NCI-H2081 (cell line): ENCODE measurements at places on chromosomes 12 and 14.

DNA sequence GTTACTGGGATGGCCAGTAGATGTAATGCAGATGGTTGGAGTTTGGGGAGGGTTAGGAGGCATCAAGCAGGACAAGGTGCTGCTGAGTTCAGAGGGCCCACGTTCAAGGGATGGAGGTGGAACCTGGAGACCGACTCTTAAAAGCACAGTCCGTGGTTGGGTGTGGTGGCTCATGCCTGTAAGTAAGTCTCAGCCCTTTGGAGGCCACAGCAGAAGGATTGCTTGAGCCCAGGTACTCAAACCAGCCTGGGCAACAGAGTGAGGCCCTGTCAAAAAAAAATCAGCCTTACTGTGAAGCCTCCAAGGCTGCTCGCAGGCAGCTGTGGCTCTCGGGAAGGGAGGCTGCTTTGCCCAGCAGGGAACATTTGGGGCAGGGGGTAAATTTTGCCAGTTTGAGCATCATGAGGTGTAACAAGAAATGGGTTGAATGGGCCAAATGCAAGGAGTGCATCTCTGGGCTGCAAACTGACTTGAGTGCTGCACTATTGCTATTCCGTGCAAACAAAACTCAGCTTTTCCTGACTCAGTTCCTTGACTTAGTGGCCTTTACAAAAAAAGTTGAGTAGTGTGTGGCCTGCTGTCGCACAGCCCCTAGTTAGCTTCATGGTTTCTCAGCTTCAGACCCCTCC lies 55.0 kb downstream of the ANAPC7 start:
- no peak for DNase-seq

- no peak for DNase-seq
Observed at GRCh38 chr12:124441443-124442194, 125.8 kb downstream of the NCOR2 start.

GRCh38 chr14:68548194-68549076 lies 244.4 kb downstream of the ZFP36L1 start:
- DNase-seq: peak; percentile 40

GRCh38 chr12:24560831-24561271 lies 388.1 kb downstream of the BCAT1 start:
- DNase-seq: no peak

DNA sequence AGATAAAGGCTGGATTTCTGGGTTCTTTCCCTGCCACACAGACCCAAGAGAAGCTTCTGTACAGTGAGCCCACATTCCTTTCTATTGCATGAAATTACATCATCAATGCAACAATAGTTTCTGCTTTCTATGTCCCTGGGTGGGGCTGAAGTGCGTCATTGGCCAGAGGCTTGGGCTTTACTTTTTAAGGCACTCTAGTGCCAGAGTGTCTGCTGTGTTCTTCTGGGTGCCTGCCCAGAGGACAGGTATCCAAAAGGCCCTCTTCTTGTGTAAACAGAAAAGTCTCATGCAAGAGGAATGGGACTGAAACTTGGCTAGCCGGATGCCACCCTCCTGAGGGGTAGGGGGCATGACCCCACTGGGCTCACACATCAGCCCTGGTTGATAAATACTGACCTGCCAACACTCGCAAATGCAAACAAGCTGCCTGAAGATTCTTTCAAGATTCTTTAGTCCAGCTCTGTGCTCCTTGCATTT lies 5.9 kb downstream of the KRT86 start:
- no peak for DNase-seq

GRCh38 chr14:22423958-22424357 lies 165.1 kb downstream of the DAD1 start:
- DNase-seq: no peak

GRCh38 chr12:131827961-131828534 lies at the start of gene MMP17:
Gene MMP17, plus strand, starts transcription at chr12:131828393. Its CDS starts 102 bp downstream, at chr12:131828495.
- peak; percentile 40 for DNase-seq

- no peak for DNase-seq
Observed at GRCh38 chr14:104192146-104192882, 53.9 kb downstream of the KIF26A start.

- no peak for DNase-seq
Observed at GRCh38 chr14:33773205-33774030, 177.5 kb downstream of the EGLN3 start.

GRCh38 chr12:50415899-50416479 lies 15.3 kb downstream of the LARP4 start:
- DNase-seq: no peak

DNA sequence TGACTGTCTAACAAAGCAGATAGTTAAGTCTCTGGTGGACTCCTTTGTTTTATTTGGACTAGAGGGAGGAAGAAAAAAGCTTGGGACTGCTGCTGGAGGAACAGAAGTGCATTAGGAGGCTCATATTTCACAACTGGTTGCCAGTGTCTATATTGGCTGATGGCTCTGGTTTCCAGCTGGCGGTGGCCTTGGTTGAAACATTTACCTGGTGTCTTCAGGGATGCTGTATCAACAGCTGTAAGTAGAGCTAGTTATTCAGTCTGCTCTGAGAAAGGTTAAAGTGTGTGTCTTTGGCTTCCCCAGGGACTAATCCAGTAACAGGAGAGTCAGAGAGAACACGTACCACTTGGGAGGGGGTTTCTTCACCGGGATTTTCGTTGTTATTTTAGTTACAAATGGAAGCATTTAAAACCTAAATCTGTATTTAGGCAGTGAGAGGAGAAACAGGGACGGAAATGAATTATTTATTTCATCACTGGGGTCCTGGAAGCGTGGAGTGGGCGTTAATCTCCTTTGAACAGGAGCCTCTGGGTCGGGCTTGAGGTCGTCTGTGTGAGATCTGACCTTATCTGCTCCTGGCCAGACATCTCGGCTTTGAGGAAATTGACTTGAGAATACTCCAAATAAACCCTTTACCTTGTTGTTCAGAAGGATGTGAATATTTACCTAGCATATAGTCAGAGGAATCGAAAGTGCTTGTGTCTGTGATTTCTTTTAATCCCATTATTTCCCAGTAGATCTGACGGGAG lies 149.9 kb downstream of the NRXN3 start:
- peak; percentile 89 for DNase-seq

GRCh38 chr12:3888659-3889058 lies 15.5 kb upstream of the PARP11 start:
- DNase-seq: no peak

DNA sequence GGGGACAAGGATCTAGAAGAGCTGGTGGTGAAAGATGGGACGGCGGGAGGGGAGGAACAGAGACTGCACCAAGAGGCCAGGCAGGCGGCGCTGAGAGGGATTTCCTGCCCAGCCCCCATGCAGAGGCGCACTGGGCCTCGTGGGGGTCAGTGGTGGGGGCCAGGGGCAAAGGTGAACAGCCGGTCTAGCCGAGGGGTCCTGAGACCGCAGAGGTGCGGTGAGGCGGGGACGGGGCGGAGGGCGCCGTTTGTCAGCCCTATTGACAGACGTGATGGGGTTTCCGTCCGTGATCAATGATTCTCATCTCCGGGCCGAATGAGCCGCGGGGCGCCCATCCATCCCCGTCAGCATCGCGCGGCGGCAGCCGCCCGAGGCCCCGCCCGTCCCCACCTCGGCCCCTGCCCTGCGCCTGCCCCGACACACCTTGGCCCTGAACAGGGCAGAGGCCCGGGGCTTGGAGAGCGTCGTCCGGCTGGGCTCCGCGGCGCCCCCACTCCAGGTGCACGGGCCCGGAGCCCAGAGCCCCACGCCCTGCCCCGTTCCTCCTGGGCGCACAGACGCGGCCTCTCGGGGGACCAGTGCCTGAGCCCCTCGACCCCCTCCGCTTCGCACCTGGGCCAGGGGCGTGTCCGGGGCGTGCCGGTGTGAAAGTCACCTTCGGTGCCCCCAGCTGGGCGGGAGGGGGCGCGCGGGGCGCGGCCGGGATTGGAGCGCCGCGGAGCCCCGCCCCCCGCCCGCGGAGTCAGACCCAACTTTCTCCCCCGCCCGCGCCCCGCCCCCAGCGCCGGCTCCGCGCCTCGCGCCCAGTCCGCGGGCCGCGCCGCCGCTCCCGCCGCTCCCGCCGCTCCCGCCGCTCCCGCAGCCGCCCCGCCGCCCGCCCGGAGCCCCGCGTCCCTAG lies at the start of gene NXPH4:
NXPH4 (plus strand) TSS at position 781 of the 898 bp plus-strand sequence. CDS start 176 bp downstream, outside the sequence.
- DNase-seq: peak; percentile 23

GRCh38 chr12:51994959-51995358 lies 11.8 kb upstream of the TAMALIN start:
- DNase-seq: no peak

GRCh38 chr12:30796313-30796780 lies 41.6 kb upstream of the CAPRIN2 start:
- no peak for DNase-seq

DNA sequence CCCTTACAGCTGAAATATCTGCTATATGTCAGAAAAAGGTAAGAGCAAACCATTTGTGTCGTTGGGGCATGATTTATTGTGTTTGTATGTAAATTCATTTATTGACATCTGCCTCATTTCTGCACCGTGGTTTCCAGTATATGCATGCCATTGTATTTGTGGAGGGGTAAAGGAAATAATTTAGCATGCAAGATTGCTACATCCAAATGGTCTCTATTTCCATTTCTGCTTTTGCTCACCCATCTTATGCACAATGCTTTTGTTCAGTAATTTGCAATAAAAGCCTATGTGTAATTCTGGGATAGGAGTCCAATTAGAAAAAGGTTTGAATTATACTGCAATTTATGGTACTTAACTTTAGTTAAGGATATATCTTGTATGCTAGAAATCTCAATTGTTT lies 101.8 kb downstream of the UNC79 start:
- no peak for DNase-seq

GRCh38 chr12:26869104-26869494 lies 36.1 kb upstream of the ITPR2 start:
- DNase-seq: no peak

DNA sequence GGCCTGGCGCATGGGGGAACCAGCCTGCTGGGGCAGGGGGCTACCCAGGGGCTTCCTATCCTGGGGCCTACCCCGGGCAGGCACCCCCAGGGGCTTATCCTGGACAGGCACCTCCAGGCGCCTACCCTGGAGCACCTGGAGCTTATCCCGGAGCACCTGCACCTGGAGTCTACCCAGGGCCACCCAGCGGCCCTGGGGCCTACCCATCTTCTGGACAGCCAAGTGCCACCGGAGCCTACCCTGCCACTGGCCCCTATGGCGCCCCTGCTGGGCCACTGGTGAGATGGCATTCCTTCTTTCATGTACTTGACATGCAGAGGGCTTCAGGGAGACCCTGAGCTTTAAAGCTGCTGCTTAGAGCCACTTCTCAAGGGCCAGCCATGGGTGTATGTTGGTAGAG lies 9.0 kb downstream of the LGALS3 start:
- DNase-seq: no peak

DNA sequence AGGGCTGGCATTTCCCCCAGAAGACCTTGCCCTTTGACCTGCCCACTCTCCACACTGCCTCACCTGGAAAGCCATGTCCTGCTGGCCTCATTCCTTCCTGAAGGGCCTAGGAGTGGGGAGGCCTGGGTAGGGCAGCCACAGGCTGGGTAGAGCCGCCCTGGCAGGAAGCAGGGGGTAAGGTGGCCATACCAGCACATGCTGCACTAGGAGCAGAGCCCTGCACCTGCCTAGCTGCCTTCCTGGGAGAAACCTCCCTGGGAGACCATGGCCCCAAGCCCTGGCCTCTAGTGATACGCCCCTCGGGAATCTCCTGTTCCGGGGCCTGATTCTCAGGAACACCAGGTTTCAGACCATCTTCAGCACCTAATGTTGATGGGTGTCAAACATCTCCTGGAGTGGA lies 65.8 kb downstream of the TSPAN11 start:
- DNase-seq: no peak

DNA sequence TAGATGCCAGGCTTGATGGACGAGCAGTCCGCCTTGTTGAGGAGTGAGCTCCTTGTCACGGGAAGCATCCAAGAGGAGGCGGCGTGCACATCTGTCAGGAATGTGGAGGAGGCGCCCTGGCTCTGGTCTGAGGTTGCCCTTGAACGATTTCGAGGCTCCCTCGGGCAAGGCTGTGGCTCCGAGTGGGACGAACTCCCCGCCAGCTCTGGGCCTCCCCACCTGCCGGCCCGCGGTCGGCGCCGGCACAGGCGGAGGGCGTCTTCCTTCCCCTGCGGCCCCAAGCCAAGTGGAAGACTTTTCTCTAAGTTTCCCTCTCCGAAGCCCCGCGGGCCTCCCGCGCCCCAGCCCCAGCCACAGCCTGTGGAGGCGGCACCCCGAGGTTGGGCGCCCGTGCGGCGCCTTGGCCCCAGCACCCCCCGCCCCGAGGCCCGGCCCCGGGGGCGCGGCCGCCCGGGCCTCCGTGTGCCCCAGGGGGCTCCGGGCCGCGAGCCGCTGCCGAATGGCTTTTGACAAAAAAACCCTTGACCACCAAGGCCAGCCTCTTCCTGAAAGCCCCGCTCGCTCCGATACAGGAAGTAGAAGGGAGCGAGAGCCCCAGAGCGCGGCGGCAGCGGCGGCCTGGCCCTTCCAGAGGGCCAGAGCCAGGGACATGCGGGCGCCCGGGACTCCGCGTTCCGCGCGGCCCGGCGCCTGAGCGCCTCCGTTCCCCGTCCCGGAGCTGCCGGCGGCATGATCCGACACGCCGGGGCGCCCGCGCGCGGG lies at the start of gene RIN3:
RIN3 (plus strand) TSS at position 578 of the 762 bp plus-strand sequence; CDS start at position 730, 152 bp downstream.
- DNase-seq: no peak

- no peak for DNase-seq
Observed at GRCh38 chr12:28857369-28857768, 291.7 kb upstream of the FAR2 start.

GRCh38 chr14:74977164-74977900 lies 21.9 kb upstream of the PGF start:
- no peak for DNase-seq

GRCh38 chr12:21604245-21605101 lies at the start of gene GYS2:
Gene GYS2, minus strand, starts transcription at chr12:21604847. Its CDS starts 255 bp downstream, at chr12:21604592.
- DNase-seq: no peak

- DNase-seq: no peak
Observed at GRCh38 chr12:54650409-54650808, 2.2 kb upstream of the DCD start.

DNA sequence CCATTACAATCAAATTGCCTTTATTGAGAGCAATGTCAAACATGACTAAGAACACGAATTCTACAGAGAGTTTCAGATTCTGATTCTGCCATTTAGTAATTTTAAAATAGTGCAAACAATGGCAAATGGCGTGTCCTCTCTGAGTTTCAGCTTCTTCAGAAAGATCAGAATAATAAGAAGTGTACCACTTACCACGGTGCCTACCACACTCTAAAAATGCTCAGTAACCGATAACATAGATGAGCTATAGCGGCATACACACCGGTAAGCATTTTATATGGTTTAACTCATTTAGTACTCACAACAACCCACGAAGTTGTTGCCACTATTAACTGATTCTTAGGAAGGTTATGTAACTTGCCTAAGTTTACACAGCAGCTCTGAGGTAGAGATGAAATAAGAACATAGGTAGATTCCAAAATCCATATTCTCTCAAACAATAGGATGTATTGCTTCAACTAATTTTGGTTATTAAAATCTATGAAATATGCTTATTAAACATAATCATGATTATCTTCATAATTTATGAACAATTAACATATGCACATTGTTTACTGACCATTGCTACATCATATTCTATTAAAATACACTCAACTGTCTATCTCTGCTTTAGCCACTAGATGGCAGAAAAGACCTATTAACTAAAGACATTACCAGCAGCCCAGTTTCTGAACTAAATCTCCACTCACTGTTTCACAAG lies 38.3 kb downstream of the SLC6A15 start:
- peak; percentile 66 for DNase-seq
